ENCODE measurements at places on chromosomes 13 and 19.

DNA sequence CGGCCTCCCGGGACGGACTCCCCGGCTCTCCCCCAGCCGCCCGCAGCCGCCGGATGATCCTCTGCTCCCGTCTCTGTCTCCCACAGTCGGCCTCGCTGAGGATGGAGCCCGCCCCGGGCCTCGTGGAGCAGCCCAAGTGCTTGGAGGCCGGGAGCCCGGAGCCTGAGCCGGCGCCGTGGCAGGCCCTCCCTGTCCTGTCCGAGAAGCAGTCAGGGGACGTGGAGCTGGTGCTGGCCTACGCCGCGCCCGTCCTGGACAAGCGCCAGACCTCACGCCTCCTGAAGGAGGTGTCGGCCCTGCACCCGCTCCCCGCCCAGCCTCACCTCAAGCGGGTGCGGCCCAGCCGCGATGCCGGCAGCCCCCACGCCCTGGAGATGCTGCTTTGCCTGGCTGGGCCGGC is 6.8 kb downstream of the ADAT3 start:
- DNase-seq, result no peak

DNA sequence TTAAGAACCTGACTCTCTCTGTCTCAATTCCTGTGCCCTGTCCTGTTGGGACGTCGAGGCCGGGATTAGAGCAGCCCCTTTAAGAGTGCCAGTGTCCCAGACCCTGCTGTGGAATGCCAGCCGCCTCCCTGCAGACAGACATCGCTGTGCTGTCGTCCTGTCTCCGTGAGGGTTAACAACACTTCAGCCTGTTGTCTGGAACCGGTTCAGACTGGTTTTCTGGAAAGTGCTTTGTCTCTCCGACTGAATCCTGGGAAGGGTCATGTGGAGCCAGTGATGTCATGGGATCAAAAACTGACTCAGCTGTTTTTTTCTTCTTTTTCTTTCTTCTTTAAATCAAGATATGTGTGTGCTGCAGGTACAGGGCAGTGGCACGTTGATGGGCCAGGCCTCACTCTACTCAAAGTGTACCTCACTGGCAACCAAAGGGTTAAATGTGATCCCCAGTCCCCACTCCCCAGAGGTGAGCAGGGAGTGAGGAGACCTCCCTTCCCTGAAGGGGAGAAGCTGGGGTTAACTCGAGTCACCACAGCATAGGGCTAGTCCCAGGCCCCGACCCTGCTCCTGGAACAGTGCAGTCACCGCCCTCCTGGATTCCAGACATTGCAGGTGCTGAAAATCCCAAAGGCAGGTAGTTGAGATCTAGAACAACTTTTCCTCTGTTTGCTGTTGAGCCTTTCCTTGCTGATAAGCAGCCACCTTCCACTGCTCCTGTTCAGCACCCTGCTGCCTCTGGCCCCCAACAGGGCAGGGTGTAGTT is 50.8 kb downstream of the TSSK6 start:
- no peak for DNase-seq

- DNase-seq, result no peak
These were observed 39.2 kb upstream of the MIR17HG start for GRCh38 chr13:91308299-91308698.

DNA sequence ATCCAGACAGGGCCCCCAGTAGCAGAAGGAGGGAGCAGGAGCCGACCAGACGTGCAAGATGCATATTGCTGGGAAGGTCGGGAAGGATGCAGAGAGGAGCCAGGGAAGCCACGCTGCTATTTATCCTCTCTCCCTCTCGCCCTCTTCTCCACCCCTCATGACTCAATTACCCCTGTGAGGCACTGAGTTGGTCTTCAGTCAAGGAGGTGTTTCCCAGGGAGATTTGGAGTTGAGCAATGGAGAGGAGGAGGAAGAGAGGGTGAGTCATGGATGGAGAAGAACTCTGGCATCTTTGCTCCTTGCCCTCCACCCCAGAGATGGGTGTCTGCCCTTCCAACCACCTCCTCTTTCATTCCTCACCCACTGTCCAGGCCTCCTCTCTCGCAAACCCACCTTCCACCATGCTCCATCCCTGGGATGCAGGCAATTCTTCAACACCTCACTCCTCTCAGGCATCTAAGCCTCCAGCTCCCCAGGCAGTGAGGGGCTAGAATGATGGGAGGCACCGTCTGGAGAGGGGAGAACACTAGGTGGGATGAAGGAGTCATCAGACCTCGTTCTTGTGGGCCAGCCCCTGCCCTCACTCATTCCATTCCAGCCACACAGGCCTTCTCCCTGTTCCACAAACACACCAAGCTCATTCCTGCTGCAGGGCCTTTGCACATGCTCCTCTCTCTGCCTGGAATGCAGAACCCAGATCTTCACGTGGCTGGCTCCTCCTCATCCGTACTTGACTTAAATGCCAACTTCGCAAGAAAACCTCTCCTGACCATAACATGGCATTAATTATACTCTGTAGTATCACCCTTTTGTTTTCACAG is at the start of gene SBSN:
TSS of gene SBSN (minus strand) at position 94 of the 821 bp plus-strand sequence. CDS start at position 64, 30 bp downstream.
- no peak for DNase-seq

DNA sequence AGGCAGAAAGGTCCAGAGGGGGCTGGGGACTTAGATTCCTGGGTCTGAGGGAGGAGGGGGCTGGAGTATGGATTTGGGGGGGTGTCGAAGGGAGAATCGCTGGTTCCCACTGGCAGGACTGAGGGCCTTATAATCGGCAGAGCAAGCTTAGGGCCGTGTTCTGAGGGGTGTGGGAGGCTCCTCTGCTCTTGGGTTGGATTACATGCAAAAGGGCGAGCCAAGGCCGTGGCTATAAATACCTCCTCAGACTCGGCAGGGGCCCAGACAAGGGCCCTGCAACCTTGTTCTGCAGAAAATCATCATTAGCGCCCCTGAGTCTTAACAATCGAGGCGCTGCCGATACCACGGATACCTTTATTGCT is 707 bp upstream of the MAMSTR start:
- no peak for DNase-seq

- DNase-seq, result no peak
These were observed 121.8 kb downstream of the STOML3 start for GRCh38 chr13:38868870-38869269.

Data from stimulated activated naive CD4-positive, alpha-beta T cell treated with Interleukin-2 at 50 U/mL for 16 hours (primary cell).